Ovary (tissue), 10 donors: ENCODE measurements at places on chromosomes 1 and 21. TPM values are rescaled to one million over a fixed set of nuclear protein-coding genes. Genes with fewer than 3 reads are reported as not detected.

The PLEKHA6 gene
- 9.3 TPM for total RNA-seq

The AMY2B gene
- total RNA-seq: 43.3 TPM

The CHIA gene
- total RNA-seq: not detected

GRCh38 chr1:61007534-61008364, 74.6 kb upstream of the NFIA start:
- DNase-seq: no peak

GRCh38 chr1:201703621-201704438, 125.1 kb upstream of the IPO9 start:
- peak; percentile 88 for DNase-seq

DNA sequence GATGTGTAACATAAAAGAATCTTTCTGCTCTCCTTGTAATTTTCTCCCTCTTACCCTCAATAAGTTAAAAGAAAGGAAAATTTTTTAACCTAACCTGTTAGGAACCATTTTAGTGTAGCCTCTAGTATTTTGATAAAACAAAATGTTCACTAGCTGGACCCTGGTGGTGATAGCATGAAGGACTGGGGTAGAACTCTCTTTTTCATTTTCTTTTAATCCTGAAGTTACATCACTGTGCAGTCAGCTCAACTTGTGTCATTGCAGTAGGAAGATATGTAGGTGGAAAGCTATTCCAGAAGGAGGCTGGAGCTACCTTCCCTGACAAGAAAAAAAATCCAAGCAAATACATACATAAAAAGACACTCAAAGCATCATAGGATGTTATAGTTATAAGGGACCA, 39.3 kb downstream of the NFIA start:
- DNase-seq: no peak

GRCh38 chr1:72662918-72663317, 380.6 kb upstream of the NEGR1 start:
- DNase-seq: no peak

DNA sequence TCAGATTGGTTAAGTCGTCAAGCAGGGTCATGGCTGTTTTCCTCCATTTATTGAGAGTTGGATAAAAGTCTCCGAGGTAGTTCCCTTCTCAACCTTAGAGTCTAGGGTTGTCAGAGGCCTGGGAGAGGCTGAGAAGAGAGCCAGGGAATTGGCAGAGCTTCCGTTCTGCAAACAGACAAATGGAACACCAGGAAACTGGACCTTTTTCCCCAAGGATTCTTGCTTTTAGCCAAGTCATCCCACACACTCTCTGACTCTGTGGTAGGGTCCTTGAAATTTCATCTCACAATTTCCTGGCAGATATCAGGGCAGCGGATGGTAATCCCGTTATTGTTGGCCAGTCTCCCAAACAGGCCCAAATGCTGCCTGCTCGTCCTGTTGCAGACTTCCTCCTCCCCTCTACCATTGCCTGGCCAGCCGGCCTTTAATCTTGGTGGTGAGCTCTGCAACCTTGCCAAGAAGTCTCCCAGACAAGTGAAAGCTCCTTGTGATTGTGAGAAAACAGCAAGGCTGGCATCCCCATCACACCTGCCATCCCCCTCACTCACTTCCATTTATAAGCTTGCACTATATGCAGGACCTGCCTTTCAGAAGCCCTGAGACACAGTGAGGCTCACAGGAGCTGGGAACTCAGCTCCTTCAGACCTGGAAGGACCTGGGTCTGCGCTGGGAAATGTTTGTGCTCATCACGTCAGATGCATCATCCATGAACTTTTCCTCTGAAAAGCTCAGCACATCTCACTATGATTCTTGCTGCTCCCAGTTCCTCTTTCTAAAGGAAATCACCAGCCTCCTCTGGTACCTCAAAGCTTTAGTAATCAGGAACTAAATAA, 13.7 kb upstream of the SRP9 start:
- peak; percentile 40 for DNase-seq

DNA sequence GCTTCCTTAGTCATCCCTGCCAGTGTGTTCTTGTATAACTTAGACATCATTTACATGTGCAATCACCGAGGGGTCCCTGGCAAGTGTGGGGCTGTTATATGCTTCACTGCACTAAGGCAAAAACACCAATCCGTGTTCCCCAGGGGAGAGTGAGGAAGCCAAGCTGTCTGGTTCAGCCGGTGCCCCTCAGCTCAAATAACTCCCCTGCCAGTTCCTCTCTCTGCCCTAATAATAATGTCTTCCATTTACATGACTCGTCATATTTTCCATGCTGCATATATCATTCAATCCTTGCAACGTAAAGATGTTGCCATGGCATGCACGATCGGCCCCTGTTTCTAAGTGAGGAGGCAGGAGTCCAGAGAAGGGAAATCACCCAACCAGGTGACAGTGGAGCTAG, 24.4 kb upstream of the NDC1 start:
- no peak for DNase-seq

DNA sequence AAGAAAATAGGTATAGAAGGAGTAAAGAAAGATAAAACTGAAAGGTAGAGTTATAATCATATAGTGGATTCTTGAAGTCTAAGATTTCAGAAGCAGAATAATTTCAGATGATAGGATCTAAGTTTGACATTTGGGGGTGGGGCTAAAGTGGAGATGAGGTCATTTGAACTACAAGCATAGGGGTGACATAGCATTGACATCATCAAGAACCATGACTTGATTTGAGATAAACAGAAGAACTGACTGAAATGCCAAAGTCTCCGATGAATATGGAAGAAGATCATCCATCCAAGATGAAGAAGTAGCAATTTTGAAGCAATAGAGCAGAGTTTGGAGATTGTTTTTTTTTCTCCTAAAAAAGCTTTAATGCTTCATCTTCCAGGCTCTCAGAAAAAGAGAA, 122.3 kb downstream of the MACF1 start:
- no peak for DNase-seq

DNA sequence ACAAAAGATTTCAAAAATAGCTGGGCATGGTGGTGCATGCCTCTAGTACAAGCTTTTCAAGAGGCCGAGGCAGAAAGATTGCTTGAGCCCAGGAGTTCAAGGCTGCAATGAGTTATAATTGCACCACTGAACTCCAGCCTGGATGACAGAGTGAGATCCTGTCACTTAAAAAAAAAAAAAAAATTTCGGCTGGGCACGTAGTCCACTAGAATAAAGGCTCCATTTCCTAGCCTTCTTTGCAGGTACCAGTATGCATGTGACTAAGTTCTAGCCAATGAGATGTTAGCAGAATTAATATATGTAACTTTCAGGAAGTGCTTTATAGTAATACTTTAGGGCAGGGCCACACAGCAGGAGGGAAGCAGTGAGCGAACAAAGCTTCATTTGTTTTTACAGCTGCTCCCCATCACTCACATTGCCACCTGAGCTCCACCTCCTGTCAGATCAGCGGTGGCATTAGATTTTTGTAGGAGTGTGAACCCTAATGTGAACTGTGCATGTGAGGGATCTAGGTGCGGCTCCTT, 28.8 kb upstream of the SYDE2 start:
- no peak for DNase-seq

- no peak for DNase-seq
Observed at GRCh38 chr1:91645031-91645430, 144.4 kb downstream of the CDC7 start.

DNA sequence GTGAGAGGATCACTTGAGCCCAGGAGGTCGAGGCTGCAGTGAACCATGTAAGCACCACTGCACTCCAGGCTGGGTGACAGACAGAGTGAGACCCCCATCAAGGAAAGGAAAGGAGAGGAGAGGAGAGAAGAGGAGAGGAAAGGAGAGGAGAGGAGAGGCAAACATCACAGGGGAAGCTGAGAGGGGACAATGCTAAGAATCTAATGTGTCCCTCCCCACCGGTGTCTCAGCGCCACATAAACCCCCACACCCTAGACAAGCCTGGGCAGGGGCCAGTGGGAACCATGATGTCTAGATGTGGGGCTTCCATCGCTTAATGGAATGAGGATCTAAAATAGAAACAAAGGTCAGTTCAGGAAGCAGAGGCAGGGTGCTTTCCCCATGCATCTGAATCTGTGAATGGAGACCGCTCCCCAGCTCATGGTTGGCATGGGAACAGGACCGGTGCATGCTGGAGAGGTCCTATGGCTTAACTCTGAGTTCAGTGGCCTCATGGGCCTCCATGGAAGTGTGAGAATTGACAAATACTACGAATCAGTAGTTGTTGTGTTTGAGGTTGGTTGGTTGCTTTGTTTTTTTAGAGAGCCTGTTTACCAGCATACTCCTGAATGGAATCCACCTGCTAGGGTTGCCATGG, 16.3 kb upstream of the LAPTM5 start:
- DNase-seq: no peak
